WTC11 (cell line): ENCODE measurements at places on chromosomes 12 and 14. TPM values are rescaled to one million over a fixed set of nuclear protein-coding genes. Genes with fewer than 3 reads are reported as not detected.
A peak's percentile ranks its signal among the peaks of the same experiment; 100 is the strongest.

DNA sequence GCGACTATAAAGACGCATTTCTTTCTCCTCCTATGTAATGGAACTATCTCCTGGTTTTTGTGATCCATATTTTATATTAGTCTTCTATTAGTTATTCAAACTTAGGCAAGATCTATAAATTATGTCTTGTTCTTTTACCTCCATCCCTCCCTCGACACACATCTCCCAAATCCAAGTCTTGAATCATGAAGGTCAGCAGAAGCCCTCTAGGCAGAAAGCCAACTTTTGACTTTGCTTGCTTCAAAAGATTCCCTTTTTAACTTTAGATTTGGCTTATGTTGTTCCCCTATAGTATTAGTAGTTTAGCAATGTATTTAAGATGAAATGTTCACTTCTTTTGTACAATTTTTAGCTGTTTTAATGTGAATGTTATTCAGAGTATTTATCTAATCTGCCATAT is 689.8 kb downstream of the SLC6A15 start:
- no peak for DNase-seq

DNA sequence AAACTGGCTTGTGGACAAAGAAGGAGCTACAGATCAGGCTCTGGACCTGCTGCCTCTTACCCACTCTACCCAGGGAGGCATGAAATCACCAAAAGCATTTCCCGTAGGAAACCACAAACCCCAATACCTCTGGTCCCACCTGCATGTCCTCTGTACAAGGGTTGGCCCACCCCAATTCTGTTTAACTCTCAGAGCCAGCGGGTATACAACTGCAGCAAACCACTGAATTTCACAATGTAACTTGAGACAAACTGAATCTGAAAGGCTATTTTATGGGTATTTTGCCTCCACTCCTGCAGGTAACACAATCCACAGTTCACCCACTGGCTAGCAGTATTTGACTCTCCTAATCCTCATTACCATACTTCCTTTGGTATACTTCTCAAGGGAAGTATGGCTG is 16.5 kb downstream of the SIX1 start:
- DNase-seq: no peak

- no peak for DNase-seq
Measured at GRCh38 chr14:85052646-85053045, 477.3 kb upstream of the FLRT2 start.

DNA sequence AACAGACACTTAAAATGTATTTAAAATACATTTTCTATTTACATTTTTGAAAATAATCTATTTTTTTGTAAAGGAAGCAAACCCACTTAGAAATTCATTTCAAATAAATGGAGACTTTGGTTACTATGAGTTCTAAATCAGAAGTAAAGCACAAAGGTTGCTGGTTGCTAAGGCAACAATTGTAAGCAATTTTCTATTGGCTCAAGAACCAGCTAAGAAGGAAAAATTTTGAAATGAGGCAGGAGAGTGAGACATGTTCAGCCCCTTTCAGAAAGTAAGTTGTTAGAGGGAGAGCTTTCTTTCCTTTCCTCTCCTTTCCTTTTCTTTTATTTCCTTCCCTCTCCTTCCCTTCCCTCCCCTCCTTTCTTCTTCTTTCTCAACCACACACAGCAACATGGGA is 80.7 kb downstream of the PRMT8 start:
- no peak for DNase-seq

GRCh38 chr12:91349476-91349875 is 166.9 kb upstream of the DCN start:
- DNase-seq: no peak

DNA sequence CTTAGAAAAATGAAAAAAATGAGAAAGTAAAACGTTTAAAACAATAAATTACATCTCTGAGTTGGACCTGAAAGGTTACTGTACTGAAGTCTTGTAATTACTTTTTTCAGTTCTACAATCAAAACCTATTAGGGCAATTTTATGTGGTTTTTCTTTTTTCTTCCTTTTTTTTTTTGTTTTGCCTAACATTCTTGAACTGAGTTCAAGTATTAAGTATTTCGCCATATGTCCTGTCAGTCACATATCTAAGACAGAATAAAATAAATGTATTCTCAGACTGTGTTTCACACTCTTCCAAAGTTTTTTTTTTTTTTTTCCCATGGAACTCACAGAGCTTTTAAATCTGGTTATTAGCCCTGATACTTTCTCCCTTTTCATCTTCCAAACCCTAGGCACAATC is 172.0 kb downstream of the BCAT1 start:
- no peak for DNase-seq

DNA sequence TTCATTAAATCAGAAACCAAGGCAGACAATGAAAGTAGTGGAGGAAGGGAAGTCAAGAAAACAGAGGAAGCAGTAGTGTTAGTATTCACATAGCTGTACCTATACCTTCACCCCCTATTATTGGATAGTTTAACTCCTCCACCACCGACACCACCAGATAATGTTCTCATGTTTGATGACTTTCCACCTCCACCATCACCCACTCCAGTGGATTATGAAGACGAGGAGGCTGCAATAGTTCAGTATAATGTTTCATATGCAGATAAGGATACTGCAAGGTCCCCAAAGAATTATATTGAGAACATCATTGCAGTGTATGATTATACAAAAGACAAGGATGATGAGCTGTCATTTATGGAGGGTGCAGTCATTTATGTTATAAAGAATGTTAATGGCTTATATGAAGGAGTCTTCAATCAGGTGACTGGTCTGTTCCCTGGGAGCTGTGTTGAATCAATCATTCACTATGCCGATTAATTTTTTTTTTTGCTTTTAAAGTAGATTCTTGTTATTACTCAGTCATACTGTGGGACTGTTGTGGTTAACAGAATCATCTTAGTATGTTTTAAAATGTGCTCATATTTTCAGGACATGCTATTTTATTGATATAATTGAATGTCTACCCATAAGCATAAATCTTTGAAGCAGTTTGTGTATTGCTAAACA is 32.2 kb upstream of the KTN1 start:
- DNase-seq: no peak

- DNase-seq: peak; percentile 49
Measured at GRCh38 chr12:49295082-49295936, at the start of gene PRPH. Gene PRPH (plus strand): TSS chr12:49295147. CDS start chr12:49295201, 54 bp downstream.

DNA sequence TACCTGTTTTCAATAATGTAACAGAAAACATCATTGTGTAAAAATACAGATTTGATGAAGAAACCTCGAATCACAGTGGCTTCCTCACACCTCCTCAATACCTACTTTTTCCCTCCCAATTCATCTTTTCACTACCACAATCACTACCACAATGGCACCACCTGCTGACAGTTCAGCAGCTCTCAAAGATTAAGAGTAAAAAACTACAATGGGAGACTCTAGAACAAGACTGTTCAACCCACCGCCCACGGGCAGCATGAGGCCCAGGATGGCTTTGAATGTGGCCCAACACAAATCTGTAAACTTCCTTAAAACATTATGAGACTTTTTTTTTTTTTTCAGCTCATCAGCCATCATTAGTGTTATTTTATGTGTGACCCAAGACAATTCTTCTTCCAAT is 15.2 kb downstream of the MED6 start:
- DNase-seq: no peak

DNA sequence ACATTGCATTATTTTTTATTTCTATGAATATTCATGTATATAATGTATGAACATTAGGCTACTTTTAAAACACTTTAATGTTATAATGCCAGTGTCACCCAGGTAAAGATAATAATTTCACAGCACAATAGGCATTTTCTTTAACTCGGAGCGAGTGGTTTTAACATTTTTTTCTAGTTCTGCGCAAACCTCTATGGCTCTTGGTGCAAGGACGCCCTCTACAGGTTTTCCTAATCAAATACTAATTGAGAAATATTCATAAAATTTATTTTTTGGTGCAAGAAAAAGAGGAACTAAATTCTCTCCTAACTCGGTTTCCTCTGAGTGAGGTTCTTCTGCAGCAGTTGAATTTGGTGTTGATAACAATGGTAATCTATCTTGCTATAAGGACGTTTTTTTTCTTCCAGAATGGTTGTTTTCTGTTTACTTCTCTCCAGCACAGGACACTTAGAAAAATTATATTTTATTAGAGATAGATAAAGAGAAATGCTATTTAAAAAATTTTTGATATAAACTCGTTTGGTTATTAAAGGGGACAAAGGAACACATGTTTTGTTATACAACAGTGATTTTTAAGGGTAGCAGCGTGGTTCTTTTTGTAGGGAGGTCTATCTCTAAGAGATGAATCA is 2.4 kb upstream of the WIF1 start:
- no peak for DNase-seq

DNA sequence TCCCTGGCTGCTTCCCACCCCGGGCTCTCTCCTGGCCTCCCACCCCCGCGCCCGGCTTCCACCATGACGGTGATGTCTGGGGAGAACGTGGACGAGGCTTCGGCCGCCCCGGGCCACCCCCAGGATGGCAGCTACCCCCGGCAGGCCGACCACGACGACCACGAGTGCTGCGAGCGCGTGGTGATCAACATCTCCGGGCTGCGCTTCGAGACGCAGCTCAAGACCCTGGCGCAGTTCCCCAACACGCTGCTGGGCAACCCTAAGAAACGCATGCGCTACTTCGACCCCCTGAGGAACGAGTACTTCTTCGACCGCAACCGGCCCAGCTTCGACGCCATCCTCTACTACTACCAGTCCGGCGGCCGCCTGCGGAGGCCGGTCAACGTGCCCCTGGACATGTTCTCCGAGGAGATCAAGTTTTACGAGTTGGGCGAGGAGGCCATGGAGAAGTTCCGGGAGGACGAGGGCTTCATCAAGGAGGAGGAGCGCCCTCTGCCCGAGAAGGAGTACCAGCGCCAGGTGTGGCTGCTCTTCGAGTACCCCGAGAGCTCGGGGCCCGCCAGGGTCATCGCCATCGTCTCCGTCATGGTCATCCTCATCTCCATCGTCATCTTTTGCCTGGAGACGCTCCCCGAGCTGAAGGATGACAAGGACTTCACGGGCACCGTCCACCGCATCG is 1.8 kb downstream of the KCNA1 start:
- DNase-seq: peak; percentile 10

- DNase-seq: peak; percentile 55
Measured at GRCh38 chr14:87529081-87529480, 463.9 kb downstream of the GALC start.

DNA sequence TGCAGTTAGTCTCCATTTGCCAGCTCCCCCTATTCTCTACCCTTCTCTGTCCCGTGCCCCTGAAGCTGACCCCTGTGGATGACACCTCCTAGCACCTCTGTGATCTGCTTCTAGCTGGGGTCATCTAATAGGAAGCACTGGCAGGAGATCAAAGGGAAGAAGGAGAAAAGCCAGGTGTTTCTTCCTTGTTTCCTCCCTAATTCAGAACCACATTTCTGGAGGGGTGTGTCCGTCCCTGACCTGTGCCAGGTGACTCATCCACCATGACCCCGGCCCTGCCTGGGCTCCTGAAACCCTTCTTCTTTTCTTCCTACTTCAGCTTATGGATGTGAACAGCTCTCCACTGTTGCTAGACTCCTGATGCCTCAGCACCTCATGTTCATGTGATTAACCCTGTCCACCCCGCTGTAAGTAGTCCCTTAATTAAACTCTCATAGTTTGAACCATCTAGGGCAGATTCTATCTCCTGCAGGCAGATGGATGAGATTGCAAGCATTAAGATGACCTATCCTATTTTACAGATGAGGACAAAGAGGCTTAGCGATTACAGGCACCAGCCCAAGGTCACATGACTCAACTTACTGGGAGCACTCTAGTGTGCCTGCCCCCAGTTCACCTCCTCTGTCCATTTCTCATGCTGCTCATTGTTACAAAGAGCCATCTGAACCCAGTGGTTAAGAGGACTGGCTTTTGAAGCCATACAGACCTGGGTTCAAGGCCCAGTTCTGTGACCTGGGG is 770.5 kb downstream of the MED13L start:
- peak; percentile 13 for DNase-seq

- no peak for DNase-seq
Measured at GRCh38 chr14:89884761-89885160, 69.8 kb downstream of the EFCAB11 start.

DNA sequence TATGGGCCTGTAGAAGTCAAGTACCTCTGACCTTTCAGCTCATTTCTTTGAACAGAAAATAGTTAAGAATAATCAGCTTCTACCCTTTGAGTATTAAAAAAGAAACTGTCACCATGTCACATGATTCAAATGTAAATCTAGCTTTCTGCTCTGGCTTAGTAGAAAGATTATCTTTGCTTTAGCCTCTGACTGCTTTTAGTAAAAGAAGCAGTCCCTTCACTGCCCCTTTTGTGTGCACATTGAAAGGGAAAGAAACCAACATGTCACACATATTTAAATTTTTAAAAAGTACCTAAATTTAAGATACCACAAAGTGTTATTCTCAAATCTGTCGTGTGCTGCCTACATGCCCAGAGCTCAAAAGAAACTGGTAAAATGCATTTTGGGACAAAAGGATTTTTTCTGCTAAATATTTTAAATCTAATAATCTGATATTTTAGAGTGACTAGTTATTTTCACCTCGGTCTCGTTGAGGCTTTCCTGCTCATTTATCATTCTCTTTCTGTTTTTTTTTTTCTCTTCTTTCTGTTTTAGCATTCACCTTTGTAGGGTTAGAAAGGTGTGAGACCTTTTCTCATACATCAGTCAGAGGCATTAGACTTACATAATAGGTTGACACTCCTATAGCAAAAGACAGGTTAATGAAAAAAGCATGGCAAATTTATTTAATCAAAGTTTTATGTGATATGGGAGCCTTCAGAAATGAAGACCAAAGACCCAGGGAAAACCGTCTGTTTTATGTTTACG is 41.3 kb downstream of the SLC16A7 start:
- no peak for DNase-seq

GRCh38 chr14:106505366-106505765 is 979.0 kb downstream of the TMEM121 start:
- no peak for DNase-seq

GRCh38 chr12:127174881-127175280 is 1092.1 kb upstream of the TMEM132C start:
- no peak for DNase-seq

- no peak for DNase-seq
Measured at GRCh38 chr12:24244801-24245200, 295.3 kb upstream of the SOX5 start.

Gene OR6C70
- not detected in 3 replicates for total RNA-seq

Gene PAX9
- not detected in 3 replicates for total RNA-seq

Gene WNT1
- not detected in 3 replicates for total RNA-seq
